ENCODE measurements at places on chromosomes 3 and 15. TPM values are rescaled to one million over a fixed set of nuclear protein-coding genes. Genes with fewer than 3 reads are reported as not detected.

The IGSF11 gene
- not detected for polyA plus RNA-seq

- no peak for DNase-seq
- H3K4me1 ChIP-seq = no peaks in the 10 kb centered on the region
Measured at GRCh38 chr15:87939848-87940457, 316.6 kb downstream of the NTRK3 start.

- H3K27ac ChIP-seq = peak within 1 kb of the TSS; percentile 73
- DNase-seq = peak; percentile 44
- H3K4me1 ChIP-seq = peaks cover 71% of the 10 kb centered on the region
- H3K4me3 ChIP-seq = peak within 1 kb of the TSS; percentile 70
Measured at GRCh38 chr3:16513141-16514020, at the start of gene RFTN1. Gene RFTN1 (minus strand): TSS chr3:16513699. CDS start chr3:16493869, 19,830 bp downstream.

GRCh38 chr3:9331171-9331570, 31.7 kb upstream of the THUMPD3 start:
- no peak overlapping the region for H3K27ac ChIP-seq
- no peaks in the 10 kb centered on the region for H3K4me1 ChIP-seq
- H3K36me3 ChIP-seq = no peaks in the 10 kb centered on the region
- no peaks in the 10 kb centered on the region for H3K27me3 ChIP-seq
- no peak for DNase-seq

GRCh38 chr3:78726545-78726944, 1041.3 kb downstream of the ROBO1 start:
- no peaks in the 10 kb centered on the region for H3K4me1 ChIP-seq
- DNase-seq = no peak
- no peak overlapping the region for H3K4me3 ChIP-seq
- no peaks in the 10 kb centered on the region for H3K36me3 ChIP-seq
- no peaks in the 10 kb centered on the region for H3K27me3 ChIP-seq

DNA sequence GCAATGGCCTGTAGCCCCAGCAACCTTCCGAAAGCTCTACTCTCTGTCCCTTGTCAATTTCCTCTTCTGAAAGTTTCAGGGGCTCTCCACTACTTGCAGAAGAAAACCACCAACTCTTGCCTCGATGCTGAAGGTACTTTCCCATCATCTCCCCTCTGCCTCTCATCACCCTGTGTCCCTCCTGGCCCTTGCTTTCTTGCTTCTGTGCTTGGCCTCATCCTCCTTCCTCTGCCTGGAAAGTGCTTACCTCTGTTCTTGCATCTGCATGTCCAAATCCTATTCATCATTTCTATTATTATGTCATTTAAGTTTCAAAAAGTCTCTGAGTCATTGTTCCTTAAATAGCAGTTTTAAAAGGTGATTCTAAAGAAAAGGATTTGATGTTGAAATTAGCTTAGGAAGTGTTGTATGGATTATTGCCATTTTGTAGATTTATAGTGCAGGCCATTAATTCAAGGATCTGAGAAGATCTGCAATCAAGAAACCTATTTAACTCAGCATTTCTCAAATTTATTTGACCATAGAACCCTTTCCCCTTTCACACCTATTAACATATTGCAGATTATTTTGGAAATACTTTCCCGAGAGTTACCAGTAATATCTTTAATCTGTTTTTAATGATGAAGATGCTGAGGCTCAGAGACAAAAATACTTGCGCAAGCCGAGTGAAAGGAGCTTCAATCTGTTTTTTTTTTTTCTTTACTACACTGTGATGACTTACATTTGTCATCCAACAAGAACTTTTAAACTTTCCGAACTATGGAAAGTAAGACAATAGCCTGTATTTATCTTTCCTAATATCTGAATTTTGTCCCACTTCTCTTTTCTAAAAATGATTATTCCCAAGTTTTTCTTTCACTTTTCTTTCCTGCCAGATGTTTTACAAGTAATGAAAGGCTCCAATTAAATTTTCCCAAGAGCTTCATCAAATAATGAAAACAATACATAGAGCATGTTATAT, 22.3 kb upstream of the CFAP161 start:
- H3K36me3 ChIP-seq = no peaks in the 10 kb centered on the region
- no peaks in the 10 kb centered on the region for H3K4me1 ChIP-seq
- no peaks in the 10 kb centered on the region for H3K27me3 ChIP-seq

DNA sequence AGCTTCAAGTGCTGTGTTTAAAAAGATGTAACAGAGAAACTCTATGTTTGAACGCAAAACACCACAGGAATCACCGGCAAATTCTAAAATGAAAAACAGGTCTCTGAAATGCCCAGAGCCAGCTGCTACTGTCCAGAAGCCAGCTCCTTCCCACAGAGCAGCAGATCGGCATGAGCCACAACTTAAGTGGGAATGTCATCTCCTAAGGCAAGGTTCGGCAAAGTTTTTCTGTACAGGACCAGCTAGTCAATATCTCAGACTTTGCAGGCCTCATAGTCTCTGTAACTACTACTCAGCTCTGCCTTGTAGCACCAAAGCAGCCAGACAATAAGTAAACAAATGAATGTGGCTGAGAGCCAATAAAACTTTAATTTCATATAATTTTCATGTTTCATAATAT, 4.9 kb downstream of the PLOD2 start:
- DNase-seq = no peak
- no peaks in the 10 kb centered on the region for H3K36me3 ChIP-seq
- H3K4me1 ChIP-seq = no peaks in the 10 kb centered on the region
- no peaks in the 10 kb centered on the region for H3K27me3 ChIP-seq
- no peak overlapping the region for H3K27ac ChIP-seq

DNA sequence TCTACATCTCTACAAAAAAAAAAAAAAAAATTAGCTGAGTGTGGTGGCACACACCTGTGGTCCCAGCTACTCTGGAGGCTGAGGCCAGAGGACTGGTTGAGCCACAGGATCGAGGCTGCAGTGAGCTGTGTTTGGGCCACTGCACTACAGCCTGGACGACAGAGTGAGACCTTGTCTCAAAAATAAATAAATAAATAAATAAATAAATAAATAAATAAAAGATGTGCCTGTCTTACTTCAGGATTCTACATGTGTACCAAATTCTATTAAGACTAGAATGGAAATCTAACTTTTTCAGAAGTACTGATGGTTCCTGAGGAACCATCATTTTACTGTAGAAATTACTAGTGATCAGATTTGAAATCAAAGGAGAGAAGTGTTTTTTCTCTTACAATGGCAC, 51.9 kb downstream of the TTBK2 start:
- peaks cover 5% of the 10 kb centered on the region for H3K36me3 ChIP-seq
- H3K27ac ChIP-seq = no peak overlapping the region
- no peak for DNase-seq
- no peaks in the 10 kb centered on the region for H3K4me1 ChIP-seq

All from CD4-positive, alpha-beta memory T cell (primary cell).